HCT116 (cell line): ENCODE measurements at places on chromosomes 6 and 20. TPM values are rescaled to one million over a fixed set of nuclear protein-coding genes. Genes with fewer than 3 reads are reported as not detected.

RBPJL gene
- not detected for total RNA-seq

FLRT3 gene
- 1.5 TPM for total RNA-seq

GSTA2 gene
- total RNA-seq = not detected

OXT gene
- total RNA-seq = not detected

RBBP9 gene
- 10.3 TPM for total RNA-seq

ZBP1 gene
- total RNA-seq = not detected

MAFB gene
- 0.22 TPM for total RNA-seq
